NCI-H510A treated with DMSO at 0.1 percent for 48 hours (cell line): ENCODE measurements at places on chromosomes 2 and 18.
A peak's percentile ranks its signal among the peaks of the same experiment; 100 is the strongest.

DNA sequence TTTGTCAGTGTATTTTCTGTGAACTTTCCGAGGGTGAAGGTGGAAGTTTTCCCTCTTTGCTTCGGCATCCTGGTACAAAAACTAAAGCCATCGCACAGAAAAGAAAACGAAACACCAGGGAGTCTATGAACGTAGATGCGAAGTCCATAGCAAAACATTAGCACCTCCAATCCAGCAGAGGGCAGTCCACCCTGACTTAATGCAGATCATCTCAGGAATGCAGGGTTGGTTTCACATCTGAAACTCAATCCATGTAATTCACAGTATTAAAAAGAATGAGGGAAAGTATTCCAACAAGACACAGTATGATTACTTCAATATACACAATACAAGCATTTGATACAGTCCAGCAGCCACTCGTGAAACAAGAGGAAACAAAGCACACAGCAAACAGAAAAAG lies 70.8 kb downstream of the RTP5 start:
- DNase-seq, result no peak

DNA sequence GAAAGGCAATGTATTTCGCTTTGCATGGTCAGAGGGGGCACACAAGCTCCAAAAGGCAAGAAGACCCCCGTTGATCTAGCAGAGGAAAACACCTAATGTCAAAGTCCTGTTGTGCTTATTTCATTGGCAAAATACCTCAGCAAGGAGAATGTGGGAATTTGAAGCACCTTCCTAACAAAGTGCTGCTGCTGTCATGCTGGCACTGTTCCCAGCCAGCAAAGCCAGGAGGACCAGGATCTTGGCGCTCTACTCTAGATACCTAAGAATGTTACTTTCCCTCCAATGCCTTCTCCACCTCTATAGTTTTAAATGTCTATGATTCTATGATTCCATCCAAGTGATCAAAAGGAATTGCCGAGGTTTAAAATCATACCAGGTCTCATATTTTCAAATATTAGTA lies 867.9 kb upstream of the POU3F3 start:
- no peak for DNase-seq

GRCh38 chr2:37683921-37684780 lies 12.7 kb upstream of the CDC42EP3 start:
- DNase-seq, result peak; percentile 56

- DNase-seq, result no peak
Measured at GRCh38 chr18:58355243-58355642, 273.6 kb downstream of the ALPK2 start.

GRCh38 chr2:155830351-155830750 lies 502.2 kb downstream of the NR4A2 start:
- DNase-seq, result no peak

DNA sequence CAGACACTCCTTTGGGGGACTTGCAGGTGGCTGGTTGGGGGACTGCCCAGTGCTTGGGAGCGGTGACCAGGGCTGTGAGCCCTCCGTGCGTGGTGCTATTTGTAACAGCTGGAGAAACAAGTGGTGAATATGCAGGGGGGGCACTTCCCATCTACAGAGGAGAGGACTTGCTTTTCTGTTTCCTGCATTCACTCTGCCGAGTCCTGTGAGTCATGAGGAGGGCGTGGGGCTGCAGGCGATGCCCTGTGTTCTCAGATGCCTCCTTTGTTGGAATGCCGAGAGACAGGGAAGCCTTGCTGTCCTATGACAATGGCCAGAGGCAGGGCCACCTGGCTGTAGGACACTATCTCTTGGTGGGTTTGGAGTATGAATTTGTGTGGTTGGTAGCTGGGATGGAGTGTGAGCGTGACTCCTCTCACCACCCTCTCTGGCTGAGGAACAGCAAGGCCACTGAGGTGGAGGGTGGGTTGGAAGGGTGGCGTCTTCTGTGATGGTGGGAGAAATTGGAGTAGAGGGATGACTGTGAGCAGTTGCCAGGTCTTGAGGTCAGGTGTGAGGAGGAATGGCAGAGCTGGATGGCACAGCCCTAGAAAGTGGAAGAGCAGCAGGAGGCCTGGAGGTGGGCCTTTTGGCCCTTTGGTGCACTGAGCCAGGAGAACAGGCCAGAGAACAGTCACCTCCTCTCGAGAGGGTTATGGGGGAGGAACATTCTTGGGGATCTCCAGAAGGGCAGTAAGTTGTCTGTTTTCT lies 24.3 kb downstream of the FHOD3 start:
- DNase-seq, result no peak

- DNase-seq, result no peak
Measured at GRCh38 chr2:68293755-68294154, 26.0 kb downstream of the CNRIP1 start.

- DNase-seq, result no peak
Measured at GRCh38 chr2:8310557-8311455, 371.1 kb upstream of the ID2 start.

GRCh38 chr2:192029089-192029488 lies 165.6 kb downstream of the TMEFF2 start:
- DNase-seq, result no peak

- no peak for DNase-seq
Measured at GRCh38 chr2:191274413-191274815, 29.2 kb downstream of the MYO1B start.

DNA sequence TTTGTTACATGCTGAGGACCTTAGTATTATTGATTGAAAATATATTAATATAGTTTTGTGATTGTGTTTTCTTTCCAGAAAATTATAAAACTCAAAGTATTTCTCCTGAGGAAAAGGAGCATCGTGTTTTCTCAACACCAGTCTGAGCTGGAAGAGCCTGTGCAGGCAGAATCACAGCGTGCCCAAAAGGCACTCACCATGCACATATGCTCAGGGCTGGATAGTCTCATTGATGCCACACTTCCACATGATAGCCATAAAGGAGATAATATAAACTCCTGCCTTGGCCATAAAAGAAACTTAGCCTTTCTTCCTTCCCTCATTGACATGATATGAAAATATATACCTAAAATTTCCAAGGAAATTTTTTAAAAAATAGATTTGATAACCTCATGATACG lies 4.0 kb downstream of the PDE1A start:
- no peak for DNase-seq

GRCh38 chr18:35030277-35030989 lies 10.8 kb upstream of the MAPRE2 start:
- DNase-seq, result peak; percentile 50

GRCh38 chr18:48997985-48998831 lies 47.4 kb upstream of the SMAD7 start:
- peak; percentile 1 for DNase-seq
